ENCODE measurements at places on chromosomes 5 and 9.

GRCh38 chr5:134001938-134002731 lies 2.6 kb downstream of the VDAC1 start:
- DNase-seq, result no peak

- no peak for DNase-seq
Observed at GRCh38 chr5:125274938-125275724, 528.7 kb upstream of the ZNF608 start.

DNA sequence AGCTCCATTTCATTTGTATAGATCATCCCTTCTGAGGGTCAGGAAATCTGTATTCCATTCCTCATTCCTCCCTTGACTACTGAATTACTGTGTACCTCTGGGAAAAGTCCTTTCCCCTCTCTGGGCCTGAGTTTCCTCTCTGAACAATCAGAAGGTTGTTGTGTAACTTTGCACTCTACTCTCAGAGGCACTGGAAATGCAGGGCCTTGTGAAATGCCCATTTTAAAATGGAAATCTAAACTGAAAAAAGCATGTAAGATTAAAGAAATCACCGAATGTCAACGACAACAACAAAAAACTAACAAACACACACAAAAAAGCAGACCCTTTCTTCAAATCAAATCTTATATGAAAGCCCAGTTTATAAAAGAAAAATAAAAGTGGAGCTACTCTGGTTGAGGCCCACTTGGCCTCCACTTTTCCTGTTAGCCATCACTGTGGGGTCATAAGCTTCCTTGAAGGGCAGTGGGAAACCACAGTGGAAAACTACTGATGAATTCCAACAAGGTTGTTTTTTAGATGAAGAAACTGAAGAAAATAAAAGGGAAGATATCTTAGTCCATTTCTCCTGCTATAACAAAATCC lies 21.6 kb upstream of the GRPEL2 start:
- no peak for DNase-seq

DNA sequence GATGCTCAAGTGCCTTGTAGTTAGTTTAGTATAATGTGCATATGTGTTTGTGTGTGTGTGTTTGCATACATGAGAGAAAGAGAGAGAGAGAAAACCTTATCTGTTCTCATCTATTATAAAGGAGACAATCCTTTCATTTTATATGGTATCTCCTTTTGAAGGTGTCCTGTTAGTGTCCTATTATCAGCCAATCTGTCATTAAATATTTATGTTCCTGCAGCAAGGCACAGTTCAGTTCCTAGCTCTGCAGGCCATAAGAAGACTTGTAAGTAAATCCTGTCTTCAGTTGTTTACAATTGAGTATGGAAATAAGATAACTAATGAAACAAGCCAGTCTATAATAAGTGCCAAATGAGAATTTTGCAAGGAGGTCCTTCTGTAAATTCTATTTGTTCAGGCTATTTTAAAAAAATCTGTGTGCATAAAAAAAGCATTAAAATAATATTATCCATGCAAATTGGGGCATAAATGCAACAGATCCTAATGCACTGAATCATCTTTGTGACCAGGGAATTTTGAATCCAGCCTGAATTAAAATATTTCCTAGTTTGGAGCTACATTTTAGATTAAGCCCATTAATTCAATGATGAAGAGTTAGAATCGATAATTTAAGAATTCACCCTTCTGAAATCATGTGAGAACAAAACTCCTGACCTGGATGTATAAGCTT lies 18.1 kb downstream of the MAP1B start:
- DNase-seq, result no peak

DNA sequence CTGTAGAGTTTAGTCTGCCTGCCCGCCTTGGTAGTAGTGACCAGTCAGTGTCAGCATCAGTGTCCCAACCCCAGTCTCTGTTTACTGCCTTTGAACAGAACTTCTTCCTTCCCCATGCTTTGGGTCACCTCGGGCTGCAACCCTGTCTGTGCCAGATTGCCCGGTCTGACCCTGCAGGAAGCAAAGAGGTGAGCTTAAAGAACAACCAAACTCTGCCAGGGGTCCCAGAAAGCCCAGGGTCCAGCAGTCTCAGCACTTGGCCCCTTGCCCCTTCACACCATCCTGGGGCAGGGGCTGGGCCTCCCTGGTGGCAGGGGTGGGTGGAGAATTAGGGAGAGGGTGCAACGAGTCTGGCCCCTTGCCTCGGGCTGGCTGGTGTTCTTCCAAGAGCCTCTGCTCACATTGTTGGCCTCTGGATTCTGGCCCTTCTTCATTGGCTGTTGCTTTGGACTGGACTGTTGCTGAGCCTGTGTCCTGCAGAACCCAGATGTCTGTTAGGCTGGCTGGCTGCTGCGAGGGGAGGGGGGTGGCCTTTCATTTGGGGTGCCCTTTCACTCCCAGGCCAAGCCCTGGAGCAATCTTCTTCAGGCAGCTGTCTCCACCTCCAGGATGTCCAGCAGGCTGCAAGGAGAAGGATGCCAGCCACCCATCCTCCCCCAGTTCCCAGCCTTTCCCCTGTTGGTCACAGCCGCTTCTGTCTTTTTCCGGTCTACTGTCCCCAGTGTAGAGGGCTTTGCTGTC lies 51.2 kb downstream of the SAR1B start:
- DNase-seq, result no peak

- no peak for DNase-seq
Observed at GRCh38 chr5:175715627-175716522, 58.0 kb downstream of the HRH2 start.

DNA sequence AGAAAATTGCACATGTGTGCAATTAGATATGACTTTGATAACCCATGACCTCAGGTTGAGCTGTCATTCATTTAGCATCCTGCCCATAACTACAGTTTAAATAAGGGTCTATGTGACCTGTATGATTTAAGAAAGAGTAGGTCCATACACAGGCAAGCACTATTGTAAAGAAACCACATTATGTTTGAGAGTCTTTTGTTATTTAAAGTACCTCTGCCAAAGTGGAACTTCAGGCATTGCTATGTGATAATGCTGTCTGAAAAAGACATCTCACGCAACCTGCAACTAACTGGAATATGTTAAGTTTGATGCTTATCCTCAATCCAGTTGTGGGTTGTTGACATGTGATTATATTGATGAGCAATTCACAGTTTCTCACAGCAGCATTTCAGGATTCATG lies 317.0 kb downstream of the TMEM161B start:
- no peak for DNase-seq

GRCh38 chr9:126304971-126305320 lies 21.7 kb upstream of the MVB12B start:
- no peak for DNase-seq

GRCh38 chr5:72407541-72407940 lies 87.4 kb downstream of the PTCD2 start:
- DNase-seq, result no peak

DNA sequence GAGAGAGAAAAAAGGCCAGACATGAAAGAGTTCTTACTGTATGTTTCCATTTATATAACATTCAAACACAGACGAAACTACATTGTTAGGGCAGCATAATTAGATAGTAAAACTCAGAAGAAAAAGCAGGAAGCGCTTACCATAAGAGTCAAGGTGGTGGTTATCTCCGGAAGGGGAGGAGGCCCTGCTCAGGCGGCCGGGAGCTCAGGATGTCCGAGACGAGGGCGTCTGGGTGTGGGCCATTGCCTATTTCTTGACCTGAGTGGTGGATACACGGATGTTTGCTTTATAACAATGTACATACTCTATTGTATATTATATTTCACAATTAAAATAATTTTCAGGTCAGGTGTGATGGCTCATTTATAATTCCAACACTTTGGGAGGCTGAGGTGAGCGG lies 80.9 kb upstream of the COL5A1 start:
- DNase-seq, result no peak

DNA sequence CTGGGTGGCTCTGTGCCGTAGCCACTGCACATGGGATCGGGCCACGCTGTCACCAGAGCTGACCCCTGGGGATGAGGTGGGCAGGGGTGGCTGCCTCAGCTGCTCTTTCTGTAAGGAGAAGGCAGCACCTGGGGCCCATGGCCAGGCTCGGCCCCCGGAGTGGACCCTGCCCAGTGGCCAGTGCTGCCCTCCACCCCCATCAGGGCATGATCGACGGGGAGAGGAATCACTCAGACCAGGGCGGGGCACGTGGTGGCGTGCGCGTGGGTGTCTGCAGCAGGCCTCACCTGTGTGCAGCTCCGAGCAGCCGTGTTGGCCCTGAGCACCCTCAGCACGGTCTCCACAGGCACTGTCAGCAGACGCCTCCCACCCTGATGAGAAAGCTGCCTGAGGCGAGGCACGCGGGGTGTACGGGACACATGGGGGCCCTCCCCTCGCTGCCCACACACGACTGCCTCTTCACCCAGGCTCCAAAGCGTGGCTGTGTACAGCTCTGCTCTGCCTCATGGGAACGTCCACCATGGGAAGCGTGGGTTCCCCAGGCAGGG lies 8.6 kb upstream of the CARD9 start:
- DNase-seq, result no peak

- no peak for DNase-seq
Observed at GRCh38 chr5:73625944-73626811, at the start of gene ARHGEF28. Gene ARHGEF28, plus strand, starts transcription at chr5:73626196. Its CDS starts 58,656 bp downstream, at chr5:73684852.

- no peak for DNase-seq
Observed at GRCh38 chr9:99373912-99374311, 151.8 kb downstream of the SEC61B start.

GRCh38 chr9:98807070-98807813 lies at the start of gene GALNT12:
Gene GALNT12, plus strand, starts transcription at chr9:98807670. Its CDS starts 29 bp downstream, at chr9:98807699.
- no peak for DNase-seq

DNA sequence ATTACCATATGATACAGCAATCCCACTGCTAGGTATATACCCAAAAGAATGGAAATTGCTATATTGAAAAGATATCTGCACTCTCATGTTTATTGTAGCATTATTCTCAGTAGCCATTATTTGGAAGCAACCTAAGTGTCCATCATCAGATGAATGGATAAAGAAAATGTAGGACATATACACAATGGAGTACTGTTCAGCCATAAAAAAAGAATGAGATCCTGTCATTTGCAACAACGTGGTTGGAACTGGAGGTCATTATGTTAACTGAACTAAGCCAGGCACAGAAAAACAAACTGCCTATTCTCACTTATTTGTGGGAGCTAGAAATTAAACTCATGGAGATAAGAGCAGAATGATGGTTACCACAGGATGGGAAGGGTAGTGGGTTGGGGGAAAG lies 63.1 kb upstream of the TTC23L start:
- DNase-seq, result no peak

DNA sequence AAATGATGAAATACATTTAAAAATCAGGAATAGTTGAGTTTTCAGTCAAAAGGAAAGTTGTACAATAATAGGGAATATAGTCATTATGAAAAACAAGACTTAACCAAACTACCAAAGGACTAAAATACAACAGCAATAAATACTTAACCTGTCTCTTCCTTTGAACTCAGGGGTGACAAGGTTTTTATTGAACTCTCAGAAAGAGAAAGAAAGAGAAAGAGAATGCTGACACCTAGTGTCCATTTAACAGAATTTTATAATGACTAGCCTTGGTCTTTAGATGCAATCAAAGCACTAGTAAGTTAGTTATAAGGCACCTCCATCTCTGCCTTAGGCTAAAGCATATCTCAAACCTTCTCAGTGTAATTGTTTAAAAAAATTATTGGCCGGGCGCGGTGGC lies 47.5 kb downstream of the UIMC1 start:
- peak; percentile 24 for DNase-seq

DNA sequence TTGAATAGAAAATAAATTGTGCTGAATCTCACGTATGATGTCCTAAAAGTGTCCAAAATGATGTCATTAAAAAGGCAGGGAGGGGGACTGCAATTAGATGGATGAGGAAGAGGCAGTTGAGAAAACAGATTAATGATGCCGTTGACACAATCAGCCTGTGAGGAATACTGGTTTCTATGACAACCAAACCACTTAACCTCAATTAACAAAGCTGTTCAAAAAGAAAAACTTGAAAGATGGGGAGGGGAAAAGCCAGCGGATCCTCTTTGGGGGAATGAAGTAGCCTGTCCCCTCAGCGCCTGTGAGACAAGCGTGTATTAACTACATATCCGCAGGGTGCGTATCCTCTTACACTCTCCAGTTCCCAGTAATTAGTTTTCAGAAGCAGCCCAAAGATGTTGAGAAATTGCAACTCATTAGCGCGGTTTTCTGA lies 160.7 kb downstream of the TTC39B start:
- DNase-seq, result no peak

- no peak for DNase-seq
Observed at GRCh38 chr5:856531-857425, 6.0 kb upstream of the ZDHHC11 start.

GRCh38 chr9:21967702-21968101 lies 26.5 kb downstream of the CDKN2A start:
- no peak for DNase-seq

DNA sequence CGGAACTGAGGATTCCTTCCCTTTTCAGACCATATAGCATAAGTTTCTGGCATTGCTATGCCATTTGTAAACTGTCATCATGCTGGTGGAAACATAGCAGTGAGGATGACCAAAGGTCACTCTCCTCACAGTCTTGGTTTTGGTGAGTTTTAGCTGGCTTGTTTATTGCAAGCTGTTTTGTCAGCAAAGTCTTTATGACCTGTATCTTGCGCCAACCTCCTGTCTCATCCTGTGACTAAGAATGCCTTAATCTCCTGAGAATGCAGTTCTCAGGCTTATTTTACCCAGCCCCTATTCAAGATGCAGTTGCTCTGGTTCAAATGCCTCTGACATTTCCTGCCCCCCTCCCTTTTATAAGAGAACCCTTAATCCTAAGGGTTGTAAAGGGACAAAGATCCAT lies 26.7 kb upstream of the GRIA1 start:
- no peak for DNase-seq

DNA sequence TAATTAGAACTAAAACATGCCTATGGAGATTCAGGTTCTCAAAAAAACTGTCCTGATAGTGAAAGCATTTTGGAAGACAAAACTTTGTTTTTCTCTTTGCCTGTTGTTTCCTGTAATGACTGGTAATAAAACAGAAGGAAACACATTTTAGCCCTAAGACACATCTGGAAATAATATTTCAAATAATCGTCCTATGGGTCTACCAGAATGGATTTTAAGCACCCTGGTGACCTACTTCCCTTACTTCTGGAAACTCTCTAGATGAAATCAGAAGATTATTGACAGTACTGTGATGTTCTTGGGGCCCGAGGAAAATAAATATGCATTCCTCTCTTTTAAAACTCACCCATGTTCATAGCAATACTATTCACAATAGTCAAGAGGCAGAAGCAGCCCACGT lies 110.1 kb upstream of the TLE4 start:
- DNase-seq, result no peak

DNA sequence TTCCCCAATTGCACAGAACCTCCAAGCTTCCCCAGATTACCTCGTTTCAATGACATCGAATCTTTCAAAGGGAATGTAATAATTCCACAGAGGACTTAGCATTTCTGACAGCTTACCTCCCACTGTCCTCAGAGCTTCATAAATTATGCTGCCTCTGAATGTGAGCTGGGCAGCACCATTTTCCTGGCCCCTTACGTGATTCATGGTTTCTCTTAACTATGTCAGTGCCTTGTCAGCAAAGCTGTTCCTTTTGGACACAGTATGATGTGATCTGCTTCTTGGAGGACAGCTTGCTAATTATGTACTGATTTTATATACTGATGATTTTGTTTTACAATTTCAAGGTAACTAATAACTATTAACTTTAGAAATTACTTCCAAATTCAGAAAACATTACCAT lies 27.7 kb upstream of the SSBP2 start:
- DNase-seq, result no peak

GRCh38 chr5:10452768-10453331 lies 11.2 kb downstream of the ROPN1L start:
- peak; percentile 29 for DNase-seq

Measured in NCI-H1048 (cell line).